ENCODE measurements at places on chromosomes 2 and 18. TPM values are rescaled to one million over a fixed set of nuclear protein-coding genes. Genes with fewer than 3 reads are reported as not detected.

Gene POMC
- total RNA-seq = not detected

Gene EPHA4
- total RNA-seq = 4.3 TPM

Gene KCNS3
- 20.9 TPM for total RNA-seq

Gene FAM228A
- not detected for total RNA-seq

Gene MYOM1
- total RNA-seq = 0.04 TPM

Gene LYG2
- total RNA-seq = not detected

Gene USP40
- 34.1 TPM for total RNA-seq

Gene DNAJC5G
- not detected for total RNA-seq

Gene HRH4
- total RNA-seq = 0.08 TPM

Gene SLC19A3
- 0.08 TPM for total RNA-seq

Gene LHCGR
- total RNA-seq = not detected

Gene SKOR2
- total RNA-seq = not detected

Gene CHST9
- not detected for total RNA-seq

Gene GALNT14
- total RNA-seq = 34.3 TPM

Gene MRPS9
- total RNA-seq = 31.0 TPM

Gene CYP1B1
- total RNA-seq = 15.3 TPM

Gene NFU1
- total RNA-seq = 72.1 TPM

Gene AOX1
- total RNA-seq = 17.5 TPM

Gene RAD51AP2
- total RNA-seq = 0.04 TPM

Gene RAB27B
- total RNA-seq = 5.5 TPM

Gene SH3YL1
- total RNA-seq = 44.0 TPM

Gene IL36G
- total RNA-seq = 5.0 TPM

Gene SLC9A4
- not detected for total RNA-seq

Gene FKBP1B
- total RNA-seq = 12.2 TPM

Gene C2orf15
- 2.3 TPM for total RNA-seq

Gene PSME4
- total RNA-seq = 42.4 TPM

Gene AGXT
- total RNA-seq = not detected

Gene TTC32
- total RNA-seq = 4.8 TPM

Gene PAIP2B
- total RNA-seq = 1.5 TPM
